ENCODE measurements at places on chromosomes 5 and 9.

DNA sequence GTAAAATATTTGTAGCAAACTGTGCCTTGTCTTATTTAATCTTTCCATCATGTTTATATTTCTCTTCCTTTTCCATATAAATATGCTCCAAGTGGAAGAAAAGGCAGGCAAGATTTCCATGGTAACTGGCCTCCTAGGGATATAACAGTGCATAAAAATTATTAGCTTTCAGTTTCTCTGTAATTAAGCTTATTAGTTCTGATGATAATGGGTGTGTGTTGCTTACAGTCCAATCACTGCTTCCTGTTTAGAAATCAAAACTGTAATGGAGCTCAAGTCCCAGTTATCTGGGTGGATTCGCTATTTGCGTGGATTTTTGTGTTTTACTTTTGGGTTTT, 213.0 kb downstream of the PJA2 start:
- no peak for DNase-seq

DNA sequence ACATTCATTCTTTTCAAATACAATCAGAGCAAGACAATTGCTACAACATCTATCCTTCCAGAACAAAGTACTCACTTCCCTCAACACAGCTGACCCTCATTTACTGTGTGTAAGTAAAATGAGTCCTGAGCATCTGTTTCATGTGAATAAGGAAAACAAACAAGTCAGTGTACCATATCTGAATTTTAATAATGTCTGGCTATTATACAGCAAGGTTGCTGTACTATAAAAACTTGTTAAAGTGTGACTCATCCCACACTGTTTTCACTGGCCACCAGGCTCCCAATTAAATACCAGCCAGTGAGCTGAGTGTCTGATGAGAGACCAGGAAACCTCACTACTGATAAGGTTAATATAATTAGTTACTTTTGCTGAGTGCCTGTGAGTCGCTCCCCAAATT, 339.8 kb downstream of the AGTPBP1 start:
- no peak for DNase-seq

DNA sequence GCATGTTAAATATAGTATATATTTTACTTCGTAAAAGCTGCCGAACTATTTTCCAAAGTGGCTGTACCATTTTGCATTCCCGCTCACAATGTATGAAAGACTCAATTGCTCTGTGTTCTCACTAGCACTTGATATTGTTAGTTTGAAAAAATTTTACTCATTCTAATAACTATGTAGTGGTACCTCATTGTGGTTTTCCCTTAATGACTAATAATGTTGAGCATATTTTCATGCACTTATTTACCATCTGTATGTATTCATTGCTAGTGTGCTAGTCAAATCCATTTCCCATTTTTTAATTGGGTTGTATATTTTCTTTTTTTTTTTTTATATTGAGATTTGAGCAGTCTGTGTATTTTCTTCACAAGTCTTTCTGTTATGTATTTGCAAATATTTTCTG, 58.4 kb downstream of the RANBP17 start:
- no peak for DNase-seq

- no peak for DNase-seq
These were observed 150.0 kb upstream of the IRX2 start for GRCh38 chr5:2901511-2901910.

GRCh38 chr5:124980163-124980941, 233.9 kb upstream of the ZNF608 start:
- no peak for DNase-seq

DNA sequence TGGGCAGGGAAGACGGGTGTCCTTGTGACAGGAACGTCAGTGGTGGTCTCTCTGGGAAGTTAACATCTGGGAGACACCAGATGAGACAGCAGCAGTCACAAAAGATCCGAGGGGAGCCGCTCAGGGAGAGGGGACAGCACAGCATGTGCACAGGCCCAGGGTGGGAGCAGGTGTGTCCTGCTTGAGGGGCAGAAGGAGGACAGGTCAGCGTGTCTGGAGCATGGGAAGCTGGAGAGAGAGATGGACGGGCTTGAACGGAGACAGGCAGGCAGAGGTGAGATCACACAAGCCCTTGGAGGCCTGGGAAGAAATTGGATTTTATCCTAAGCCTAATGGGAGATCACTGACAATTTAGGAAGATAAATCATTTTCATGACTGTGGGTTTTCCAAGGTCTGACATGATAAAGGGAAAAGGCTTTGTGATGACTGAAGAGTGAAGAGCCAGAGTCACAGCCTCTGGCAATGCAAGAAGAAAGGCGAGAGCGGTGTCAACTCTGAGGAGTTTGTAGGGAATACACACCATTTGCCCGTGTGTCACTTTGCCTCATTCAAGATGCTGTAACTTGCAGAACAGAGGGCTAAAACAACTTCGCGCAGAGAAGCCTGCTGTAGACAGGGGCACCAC, 88.3 kb downstream of the FSTL4 start:
- no peak for DNase-seq

DNA sequence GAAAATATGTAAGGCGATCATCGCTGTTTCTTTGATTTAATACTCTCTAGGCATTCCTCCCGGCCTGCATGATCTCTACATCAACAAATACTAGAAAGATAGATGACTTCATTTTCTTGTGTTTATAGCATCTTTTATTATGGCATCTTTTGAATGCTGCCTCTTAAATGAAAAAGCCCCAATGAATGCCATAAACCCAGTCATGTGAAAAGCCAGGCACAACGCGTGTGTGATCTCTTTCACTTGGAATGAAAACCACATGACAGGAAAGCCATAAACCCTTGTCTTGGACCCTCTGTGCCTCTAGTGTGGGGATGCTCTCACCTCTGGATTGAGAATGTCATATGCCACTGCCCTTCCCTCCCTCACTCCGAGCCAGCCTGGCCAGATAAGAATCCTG, 476.2 kb downstream of the SEMA5A start:
- DNase-seq = no peak

- DNase-seq = no peak
These were observed 5.5 kb upstream of the SET start for GRCh38 chr9:128683340-128684064.

DNA sequence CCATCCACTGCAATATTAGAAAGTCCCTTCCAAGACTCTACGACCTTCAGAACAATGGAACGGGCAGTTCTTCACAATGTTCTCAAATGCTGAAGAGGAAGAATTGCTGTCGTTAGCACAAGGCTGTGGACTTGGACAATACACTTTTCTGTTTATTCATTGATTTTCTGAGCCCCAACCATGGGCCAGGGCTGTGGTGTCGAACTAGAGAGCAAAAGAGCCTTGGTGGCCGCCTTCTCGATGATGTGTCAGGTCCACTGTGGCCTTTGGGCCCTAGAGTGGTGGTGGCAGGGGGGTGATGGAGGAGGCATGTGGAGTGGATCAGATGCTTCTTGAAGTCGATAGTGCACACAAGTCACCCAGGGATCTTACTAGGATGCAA, 18.5 kb upstream of the KIF12 start:
- no peak for DNase-seq

DNA sequence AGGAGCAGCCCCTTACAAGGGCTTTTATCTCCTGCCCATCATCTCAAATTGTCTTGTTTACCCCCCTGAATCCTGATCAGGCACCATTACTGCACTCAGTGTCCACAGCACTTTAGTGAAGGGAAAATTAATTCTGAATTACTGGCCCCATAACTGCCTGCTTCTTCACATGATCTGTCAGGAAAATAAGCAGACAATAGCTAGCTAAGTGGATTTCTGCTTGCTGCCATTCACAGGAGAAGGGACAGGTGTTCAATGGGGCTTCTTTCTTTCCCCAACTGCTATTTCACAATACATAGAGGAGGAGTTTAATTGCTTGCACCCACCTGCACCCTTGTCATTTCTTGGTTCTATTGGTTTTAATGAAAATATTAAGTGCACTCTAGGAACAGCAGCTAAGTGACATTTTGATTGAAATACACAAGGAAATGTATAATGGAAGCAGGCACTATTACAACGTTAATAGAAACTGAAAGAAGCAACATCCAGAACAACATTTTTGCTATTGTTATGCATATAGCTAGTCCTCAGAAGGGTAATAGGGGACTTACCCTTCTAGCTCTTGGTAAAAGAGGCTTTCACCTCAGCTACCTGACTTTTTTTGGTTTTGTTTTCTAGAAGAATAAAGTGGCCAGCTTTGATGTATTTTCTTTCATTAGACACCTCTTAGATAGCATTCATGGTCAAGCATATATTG, 599.3 kb upstream of the TLE4 start:
- DNase-seq = peak; percentile 94

GRCh38 chr5:142817949-142818431, 47.8 kb downstream of the ARHGAP26 start:
- DNase-seq = no peak

DNA sequence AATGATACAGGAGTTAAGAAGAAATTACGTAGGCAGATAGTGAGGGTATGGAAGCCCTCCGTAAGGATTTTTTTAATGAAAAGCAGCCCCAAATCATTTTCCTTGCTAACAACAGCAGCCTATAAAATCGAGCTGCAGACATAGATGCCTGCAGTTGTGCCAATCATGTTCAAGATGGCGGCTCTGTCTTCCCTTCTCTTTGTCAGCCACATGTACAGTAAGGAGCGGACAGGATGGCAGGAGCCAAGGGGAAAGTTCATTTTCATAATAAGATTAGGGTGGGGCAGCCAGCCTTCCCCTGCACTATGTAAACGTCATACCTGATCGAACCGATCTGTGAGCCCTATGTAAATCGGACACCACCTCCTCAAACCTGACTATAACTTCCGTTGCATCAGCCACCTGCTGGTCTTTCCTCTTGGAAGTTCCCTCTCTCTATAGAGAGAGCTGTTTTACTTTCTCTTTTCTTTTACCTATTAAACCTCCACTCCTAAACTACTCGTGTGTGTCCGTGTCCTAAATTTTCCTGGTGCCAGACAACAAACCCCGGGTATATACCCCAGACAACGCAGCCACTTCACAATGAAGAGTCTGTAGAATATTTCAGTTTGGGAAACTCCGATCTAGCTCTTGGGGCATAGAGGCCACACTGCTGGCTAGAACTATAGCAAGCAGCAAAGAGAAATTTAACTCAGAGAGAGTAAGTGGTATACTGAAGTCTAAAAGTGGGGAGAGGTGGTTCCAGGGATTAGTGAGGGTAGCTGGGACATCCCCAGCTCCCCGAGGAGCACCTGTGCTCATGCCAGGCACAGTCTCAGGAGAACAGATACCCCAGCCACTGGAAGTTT, 20.8 kb upstream of the SLC24A2 start:
- no peak for DNase-seq

DNA sequence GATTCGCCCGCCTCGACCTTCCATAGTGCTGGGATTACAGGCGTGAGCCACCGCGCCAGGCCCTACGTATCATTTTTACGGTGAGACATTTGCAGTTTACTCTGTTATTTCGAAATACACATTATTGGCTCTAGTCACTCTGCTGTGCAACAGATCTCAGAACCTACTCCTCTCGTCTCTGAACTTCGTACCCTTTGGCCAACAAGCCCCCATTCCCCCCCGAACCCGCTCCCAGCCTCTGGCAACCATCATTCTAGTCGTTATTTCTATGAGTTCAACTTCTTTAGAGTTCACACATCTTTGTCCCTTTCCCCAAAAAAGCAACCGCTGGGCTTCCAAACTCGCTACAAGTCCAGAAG, 735 bp downstream of the PTGR1 start:
- no peak for DNase-seq

GRCh38 chr9:126615791-126616447, 2.2 kb downstream of the LMX1B start:
- DNase-seq = no peak
